ENCODE measurements at places on chromosomes 1 and 21.

GRCh38 chr1:21762022-21762404 lies 20.9 kb downstream of the USP48 start:
- DNase-seq, result no peak

GRCh38 chr1:208202333-208202995 lies 41.7 kb downstream of the PLXNA2 start:
- no peak for DNase-seq

DNA sequence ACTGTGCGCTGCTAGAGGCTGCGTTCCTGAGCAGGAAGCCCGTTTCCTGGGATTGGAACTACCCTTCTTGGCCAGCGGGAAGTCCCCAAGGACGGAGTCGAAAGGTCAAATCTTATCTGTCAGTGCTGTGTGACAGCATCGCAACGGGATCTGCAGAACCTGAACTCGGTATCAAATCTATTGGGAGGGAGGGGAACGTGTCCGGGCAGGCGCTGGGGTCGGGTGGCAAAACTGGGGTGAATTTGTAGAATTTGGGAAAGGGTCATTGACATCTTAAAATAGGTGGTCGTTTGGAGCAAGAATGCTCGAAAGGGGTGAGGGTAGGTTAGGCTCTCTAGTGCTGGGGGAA lies 725 bp upstream of the ARPC5 start:
- no peak for DNase-seq

- peak; percentile 62 for DNase-seq
Measured at GRCh38 chr1:75632350-75632949, 21.5 kb upstream of the SLC44A5 start.

DNA sequence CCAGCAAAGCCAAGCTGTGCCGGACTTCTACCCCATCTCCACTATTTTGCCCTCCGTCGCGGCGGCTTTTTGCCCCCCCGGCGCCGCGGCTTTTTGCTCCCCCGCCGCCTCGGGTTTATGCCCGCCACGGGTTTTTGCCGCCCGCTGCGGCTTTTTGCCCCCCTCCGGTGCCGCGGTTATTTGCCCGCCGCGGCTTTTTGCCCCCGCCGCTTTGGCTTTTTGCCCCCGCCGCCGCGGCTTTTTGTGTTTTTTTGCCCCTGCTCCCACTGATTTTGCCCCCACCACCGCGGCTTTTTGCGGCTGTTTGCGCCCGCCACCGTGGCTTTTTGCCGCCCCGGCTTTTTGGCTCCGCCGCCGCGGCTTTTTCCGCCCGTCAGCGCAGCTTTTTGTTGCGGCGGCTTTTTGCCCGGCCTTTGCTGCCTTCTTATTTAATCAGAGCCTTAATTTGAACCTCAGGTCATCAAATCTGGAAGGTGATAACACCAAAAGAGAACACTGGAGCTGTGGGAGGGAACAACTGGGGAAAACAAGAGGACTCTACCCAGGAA lies 106.0 kb downstream of the TPTE start:
- no peak for DNase-seq

GRCh38 chr1:231679109-231679508 lies 52.5 kb downstream of the DISC1 start:
- DNase-seq, result no peak

GRCh38 chr1:48697066-48697707 lies 79.5 kb downstream of the BEND5 start:
- DNase-seq, result peak; percentile 23

DNA sequence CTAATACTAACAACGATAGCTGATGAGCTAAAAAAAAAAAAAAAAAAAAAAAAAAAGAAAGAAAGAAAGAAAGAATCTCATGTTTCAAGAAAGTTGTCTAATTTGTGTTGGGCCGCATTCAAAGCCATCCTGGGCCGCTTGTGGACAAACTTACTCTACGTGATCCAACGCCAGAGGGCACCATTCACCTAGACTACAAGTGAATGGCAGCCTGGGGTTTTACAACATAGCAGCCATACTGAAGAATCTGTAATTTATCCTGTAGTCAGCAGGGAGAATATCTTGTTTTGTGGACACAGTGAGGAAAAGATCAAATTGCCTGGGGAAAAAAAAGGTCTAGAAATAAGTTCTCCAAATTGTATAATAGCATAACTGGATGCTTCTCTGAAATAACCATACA lies 47.0 kb downstream of the CYP2J2 start:
- peak; percentile 78 for DNase-seq

GRCh38 chr1:46179138-46180081 lies 3.1 kb upstream of the P3R3URF start:
- DNase-seq, result peak; percentile 87

DNA sequence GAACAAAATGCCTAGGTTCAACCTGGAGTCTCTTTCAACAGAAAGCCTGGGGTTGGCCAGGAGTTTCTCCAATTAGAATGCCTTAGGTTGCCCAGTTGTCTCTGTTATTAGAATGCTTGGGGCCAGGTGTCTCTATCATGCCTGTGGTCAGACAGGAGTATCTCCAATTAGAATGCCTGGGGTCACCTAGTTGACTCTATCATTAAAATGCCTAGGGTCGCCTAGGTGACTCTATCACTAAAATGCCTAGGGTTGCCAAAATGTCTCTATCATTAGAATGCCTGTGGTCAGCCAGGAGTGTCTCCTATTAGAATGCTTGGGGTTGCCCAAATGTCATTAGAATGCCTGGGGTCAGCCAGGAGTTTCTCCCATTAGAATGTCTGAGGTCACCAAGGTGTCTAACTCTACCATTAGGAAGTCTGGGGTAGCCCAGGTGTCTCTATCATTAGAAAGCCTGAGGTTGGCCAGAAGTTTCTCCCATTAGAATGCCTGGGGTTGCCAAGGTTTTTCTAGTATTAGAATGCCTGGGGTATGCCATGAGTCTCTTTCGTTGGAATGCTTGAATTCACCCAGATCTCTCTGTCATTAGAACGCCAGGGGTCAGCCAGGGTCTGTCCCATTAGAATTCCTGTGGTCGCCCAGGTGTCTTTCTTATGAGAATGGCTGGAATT lies 57.9 kb downstream of the RNF187 start:
- DNase-seq, result no peak

DNA sequence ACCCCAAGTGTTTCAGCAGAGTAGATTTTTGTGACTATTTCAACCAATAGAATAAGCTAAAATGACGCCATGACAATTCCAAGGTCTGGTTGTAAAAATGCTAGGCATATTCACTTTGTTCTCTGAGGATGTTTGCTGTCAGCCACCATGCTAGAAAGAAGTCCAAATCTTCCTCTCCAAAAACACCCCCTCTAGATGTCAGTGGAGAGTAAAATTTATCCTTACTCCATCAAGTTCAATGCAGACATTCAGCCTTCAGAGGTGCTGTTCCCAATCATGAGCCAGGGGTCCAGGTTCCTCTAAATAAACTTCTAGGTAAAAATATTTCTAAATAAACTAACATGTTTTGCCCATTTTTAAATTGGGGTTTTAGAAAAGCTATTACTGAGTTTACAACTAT lies 395.4 kb upstream of the ADAMTS5 start:
- no peak for DNase-seq

- DNase-seq, result no peak
Measured at GRCh38 chr1:90359994-90360393, 357.1 kb downstream of the BARHL2 start.

DNA sequence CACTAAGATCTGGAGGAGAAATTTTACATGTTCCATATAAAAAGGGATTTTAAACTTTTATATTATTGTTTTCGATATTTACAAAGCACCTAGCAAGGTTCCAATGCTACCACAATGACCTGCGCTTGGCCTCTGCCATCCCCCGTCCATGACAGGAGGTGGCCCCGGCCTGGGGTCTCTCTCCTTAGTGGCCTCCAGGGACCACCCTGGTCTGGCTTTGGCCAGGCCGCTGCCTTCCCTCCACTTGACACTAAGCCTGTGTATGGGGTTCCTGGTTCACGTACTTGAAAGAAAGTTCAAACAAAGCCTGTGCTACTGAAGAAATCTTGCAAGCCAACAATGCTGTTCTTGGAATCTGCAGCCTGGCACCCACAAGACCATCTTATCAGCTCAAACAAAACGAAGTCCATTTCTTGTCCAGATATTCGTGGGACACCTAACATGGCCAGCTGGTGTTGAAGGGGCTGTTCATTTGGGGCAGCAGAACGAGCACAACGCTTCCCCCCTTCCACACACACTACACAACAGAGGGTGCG lies 12.8 kb downstream of the PRDM15 start:
- DNase-seq, result no peak

DNA sequence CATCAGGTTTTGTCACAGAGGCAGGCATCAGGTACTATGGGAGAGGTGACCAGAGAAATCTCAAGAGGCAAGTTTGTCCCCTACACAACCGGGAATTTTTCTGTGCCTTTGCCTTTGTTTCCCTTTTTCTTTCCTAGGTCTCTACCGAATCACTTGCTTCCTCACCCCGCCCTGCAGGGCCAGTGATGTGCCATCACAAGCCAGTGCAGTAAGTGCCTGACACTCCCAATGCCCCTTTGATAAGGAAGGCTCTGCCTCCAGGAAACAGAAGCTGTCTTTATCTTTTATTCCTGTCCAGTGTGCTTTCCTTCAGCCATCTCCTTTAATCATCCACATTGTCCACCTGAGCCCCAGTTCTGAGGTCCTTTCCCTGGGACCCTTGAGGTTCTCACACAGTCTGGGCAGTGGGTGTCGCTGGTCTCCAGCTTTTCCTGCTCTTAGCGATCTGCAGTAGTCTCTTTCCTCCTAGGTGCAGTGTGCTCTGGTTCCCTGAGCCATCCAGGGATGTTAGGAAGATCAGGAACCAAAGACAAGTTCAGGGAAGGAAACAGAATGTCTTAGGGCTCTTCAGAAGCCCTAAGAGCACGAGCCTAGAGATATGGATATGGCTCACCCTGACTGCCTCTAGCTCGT lies 36.6 kb downstream of the GJA5 start:
- peak; percentile 12 for DNase-seq

DNA sequence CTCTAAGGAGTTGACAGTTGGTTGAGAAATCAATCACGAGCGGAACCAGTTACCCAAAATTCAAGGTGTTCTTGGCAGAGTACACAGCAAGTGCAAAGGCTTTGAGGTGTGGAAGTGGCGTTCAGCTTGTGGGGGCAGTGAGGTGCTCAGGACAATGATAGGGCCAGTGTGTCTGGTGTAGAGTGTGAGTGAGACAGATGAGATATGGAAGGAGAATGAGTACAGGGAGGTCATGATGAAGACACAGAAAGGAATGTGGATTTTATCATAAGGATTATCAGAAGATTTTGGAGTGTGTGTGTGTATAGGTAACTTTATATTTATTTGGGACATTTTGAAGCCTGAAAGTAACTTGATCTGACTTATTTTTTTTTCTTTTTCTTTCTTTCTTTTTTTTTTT lies 40.9 kb downstream of the IFI44 start:
- peak; percentile 45 for DNase-seq

DNA sequence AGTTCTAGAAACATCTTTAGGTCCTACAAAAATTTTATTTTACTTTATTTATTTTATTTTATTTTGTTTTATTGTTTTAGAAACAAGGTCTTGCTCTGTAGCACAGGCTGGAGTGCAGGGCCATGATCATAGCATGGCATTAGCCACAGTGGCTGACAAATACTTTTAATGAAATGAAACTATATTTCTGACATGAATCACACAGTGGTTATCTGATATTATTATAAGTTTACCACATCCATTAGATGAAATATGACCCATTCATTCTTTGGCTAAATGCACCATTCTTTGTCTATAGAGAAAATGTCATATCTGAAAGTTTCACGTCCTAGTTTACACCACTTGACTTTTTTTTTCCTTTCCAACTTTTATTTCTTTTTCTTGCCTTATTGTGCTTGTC lies 613.4 kb upstream of the ADAMTS5 start:
- no peak for DNase-seq

GRCh38 chr1:93448292-93448982 lies 519 bp downstream of the FNBP1L start:
- peak; percentile 16 for DNase-seq

DNA sequence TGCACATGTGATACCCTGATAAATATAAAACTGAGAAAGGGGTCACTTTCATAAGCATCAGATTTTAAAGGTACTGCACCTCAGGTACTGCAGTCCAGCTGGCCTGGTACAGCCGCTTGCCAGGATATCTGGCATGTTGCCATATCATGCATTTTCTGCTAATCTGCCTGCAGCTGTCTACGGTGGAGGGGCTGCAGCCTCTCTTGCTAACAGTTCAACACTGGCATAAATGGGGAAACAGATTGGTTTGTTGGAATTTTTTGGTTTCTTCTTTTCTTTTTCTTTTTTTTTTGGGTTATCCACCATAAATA lies 71.5 kb downstream of the MIS18A start:
- DNase-seq, result no peak

DNA sequence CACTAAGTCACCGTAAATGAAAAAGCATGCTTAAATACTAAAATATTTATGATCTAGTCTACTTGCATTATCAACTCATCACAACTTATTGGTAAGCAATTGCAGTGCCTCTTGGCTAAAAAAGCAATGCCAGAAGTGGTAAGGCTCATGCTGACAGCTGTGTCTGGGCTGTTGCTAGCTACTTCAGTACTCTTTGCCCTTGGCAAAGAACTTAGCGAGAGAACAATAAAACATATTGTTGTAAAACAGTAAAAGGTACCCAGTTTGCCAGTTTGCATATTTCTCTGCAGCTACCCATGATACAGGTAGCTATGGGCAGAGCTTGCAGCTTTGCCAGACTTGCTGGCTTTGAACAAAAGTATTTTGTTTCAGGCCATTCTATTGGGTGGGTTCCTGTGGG lies 73.1 kb downstream of the ATP6V1G3 start:
- no peak for DNase-seq

DNA sequence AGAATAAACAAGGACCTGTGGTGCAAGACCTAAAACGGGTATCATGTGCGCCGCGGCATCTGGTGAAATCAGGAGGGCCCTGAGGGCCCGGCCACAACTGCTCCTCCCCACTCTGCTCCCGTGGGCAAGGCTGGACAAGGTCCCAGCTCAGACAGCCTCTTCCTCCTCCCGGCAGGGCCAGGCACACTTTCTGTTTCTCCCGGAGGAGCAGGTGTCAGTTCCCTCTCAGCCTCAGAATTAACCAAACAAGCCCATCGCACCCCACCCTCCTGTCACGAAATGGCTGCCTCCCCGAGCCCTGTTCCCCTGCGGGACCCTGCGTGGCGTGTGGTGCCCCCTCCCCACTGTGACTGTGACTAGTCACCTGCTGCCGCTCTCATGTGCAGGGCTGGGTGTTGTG lies 15.2 kb downstream of the PTTG1IP start:
- no peak for DNase-seq

- DNase-seq, result no peak
Measured at GRCh38 chr1:147834810-147835209, 67.8 kb upstream of the GJA8 start.
